Left hindlimb (tissue), 1 donor: ENCODE measurements at places on chromosomes 5 and 9.

GRCh38 chr5:166285361-166285760, 2006.1 kb upstream of the WWC1 start:
- DNase-seq: no peak

- no peak for DNase-seq
Measured at GRCh38 chr9:37471942-37472684, 6.9 kb upstream of the ZBTB5 start.

DNA sequence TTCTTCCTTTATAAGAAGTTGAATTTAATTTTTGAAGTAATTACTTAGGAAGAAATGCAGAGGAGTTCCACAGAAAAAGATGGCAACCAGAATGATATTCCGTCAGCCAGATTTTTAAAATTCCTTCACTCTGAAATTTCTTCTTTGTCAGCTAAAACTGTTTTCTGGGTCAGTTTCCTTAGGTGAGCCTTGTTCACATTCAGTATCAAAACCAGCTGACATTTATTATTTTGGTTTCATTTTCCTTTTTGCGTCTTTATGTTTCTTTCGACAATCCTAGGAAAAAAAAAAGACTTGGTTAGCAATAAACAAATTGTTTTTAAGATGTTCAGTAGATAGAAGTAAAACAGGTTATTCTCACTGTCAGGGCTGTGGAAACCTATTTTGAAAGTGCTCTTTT, 4.1 kb upstream of the IARS1 start:
- DNase-seq: no peak

GRCh38 chr9:131010482-131011273, 1.7 kb downstream of the LAMC3 start:
- peak; percentile 19 for DNase-seq

- DNase-seq: no peak
Measured at GRCh38 chr9:95447660-95448420, 68.9 kb downstream of the PTCH1 start.

DNA sequence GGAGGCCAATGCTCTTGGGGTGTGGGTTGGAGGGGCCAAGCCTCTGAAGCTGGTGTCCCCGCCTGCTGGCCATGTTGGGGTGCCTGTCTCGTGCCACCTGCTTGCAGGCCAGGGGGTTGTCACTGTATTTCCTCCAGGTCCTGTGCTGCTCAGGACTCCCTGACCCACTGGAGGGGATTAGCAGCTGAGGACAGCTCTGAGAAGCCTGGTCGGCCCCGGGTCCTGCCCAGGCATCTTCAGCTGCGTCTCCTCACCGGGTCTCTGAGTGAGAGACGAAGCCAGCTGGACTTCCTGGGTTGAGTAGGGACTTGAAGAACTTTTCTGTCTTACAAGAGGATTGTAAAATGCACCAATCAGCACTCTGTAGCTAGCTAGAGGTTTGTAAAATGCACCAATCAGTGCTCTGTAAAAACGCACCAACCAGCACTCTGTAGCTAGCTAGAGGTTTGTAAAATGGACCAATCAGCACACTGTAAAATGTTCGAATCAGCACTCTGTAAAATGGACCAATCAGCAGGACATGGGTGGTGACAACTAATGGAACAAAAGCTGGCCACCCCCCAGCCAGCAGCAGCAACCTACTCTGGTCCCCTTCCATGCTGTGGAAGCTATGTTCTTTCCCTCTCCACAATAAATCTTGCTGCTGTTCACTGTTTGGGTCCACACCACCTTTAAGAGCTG, 20.6 kb upstream of the SLC9A3 start:
- DNase-seq: no peak

DNA sequence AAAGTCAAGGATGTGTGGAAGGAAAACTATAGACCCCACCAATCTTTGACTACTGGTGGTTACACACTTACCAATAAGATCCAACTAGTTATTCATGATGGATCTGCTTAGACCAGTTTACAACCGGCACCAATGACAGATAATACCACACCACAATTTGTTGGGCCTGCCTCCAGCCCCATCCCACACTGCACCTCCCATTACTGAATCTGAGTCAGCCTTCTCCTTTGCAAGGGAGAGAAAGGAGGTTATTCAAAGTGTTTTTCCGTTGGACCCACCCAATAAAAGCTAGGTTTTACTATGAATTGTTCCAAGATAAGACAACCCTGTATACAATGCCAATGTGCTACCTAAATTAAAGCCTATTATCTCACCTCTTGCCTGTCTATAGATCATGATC, 453.5 kb downstream of the MTRR start:
- DNase-seq: no peak

GRCh38 chr5:118578093-118578492, 410.3 kb downstream of the DTWD2 start:
- no peak for DNase-seq

DNA sequence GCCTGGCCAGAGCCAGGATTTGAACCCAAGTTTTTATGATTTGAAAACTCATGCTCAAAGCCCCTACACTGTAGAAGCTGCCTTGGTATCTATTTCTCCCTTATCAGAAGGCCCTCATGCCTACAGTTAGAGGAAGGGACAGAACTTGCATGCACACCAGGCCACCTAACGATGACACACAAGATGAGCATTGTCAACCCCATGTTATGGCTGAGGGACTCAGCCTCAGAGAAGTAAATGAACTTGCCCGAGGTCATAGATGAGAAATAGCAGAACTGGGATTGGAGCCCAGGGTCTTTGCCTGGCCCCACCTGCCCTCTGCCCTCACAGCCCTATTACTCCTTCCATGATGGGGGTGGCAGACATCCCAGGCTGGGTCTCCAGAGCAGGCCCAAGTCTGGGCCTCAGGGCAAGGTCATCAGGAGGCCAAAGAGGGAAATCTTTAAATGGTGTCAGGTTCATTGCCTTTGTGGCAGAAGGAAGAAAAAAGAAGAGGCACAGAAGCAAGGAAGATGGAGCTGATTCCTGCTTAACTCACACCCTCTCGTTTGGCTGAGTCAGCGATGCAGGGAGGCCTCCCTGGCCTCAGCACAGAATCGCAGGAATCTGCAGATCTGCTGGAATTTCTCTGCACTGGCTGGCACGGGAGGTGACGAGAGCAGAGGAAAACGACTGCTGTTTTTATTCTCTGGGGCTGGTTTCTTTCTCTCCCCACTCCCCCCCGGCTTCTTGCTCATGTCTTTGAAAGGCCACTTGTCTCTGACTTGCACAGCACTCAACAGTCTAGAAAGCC, 20.6 kb upstream of the CRB2 start:
- DNase-seq: peak; percentile 80

DNA sequence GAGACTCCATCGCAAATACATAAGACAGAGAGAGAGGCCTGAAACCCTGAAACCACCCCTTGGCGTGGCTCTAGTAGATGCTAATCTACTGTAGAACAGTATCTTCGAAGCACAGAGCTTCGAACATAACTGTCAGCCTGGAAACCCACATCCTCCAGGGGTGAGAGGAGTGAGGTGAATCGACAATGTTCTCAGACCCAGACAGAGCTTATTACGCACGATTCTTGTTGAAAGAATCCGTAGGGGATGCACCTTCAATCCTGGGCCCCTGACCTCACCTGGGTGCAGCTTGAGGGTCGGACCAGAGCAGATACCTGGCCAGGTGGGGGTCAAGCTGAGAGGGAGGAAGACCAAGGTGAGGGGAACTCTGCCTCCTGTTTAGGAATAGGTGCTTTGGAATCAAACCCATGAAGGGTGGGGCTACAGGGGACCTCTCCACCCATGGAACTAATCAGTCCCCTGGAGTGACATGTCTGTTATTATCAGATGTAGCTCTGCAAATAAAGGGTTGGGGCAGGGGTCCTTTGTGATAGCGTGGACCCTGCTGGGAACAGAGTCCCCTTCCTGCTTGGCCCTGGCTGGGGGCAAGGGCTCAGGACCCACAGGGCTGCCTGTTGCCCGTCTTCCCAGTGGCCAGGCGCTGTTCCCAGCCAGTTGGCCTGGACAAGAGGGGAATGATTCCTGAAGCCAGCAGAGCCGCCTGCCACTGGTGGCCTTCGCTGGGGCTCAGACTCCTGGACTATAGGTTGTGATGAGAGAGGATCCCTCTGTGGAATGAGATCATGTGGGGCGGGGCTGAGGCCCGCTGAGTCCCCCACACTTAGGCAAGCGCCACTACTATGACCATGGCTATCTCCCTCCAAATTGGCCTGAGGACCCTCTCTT, 41.2 kb downstream of the DBH start:
- no peak for DNase-seq

DNA sequence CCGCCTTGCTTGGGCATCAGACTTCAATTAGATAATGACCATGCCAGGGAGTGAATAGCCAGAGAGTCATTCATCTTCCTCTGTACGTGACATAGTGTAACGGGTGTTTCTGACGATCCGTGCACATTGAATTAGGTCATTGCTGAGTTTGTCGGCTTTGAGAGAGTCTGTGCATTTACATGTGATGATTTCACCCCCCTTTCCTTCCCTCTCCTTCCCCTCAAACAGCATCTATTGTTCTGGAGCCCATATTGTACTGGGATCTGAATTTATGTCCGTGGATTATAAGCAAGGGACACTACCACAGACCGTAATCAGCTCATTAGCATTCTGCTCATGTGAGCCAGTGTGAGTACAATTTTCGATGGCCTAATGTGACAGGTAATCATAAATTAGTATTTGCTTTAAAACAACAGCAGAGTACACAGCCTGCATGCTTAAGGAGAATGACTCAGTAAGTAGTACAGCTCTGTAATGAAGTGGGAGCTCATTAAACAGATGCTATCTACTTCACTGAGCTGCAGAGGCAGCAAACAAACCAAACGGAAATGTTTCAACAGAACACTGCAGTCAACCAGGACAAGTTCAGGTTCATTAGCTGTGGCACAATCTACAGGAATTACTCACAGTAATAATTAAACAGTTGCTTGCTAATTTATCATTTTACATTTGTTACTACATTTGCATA, 302.1 kb downstream of the CSNK1G3 start:
- no peak for DNase-seq

- DNase-seq: no peak
Measured at GRCh38 chr9:1708219-1708618, 306.9 kb upstream of the SMARCA2 start.

GRCh38 chr5:175867587-175868347, 3.6 kb upstream of the CPLX2 start:
- DNase-seq: no peak

- peak; percentile 17 for DNase-seq
Measured at GRCh38 chr5:176890455-176891330, 8.5 kb downstream of the HK3 start.

GRCh38 chr5:126855266-126855665, 78.3 kb downstream of the LMNB1 start:
- no peak for DNase-seq

- DNase-seq: no peak
Measured at GRCh38 chr5:126358525-126358924, 64.7 kb upstream of the GRAMD2B start.

GRCh38 chr5:109161914-109162683, 247.7 kb downstream of the PJA2 start:
- DNase-seq: no peak

DNA sequence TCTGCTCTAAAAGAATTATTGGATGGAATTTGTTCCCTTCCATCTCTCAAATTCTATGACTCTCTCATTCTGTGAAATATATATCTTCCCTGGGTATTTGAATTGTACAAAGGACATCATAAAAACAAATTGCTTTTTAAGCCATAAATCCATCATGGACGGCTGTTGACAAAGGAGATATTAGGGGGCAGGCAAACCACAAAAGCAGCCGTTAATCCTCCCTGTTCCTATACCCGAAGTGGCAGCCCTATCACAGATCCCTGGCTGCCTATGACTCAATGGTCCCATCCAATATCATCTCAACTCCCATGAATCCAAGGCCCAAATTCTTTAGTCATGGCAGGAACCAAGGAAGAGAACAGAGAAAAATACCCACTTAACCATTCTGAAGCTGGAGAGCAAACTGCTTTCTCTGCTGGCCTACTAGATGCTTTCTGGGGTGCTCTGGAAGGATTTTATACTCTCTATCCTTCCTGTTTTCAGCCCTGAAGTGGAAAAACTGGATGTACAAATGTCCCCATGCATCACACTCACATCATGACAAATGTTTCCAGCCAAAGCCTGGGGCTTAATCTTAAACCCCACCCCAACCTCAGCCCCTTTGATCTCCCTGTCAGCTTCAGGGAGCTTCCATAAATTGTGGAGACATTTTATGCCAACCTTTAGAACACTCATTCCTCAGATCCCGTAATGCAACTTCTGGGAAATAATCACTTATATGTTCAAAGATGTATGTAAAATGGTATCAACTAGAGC, 59.5 kb downstream of the FAM114A2 start:
- DNase-seq: no peak

DNA sequence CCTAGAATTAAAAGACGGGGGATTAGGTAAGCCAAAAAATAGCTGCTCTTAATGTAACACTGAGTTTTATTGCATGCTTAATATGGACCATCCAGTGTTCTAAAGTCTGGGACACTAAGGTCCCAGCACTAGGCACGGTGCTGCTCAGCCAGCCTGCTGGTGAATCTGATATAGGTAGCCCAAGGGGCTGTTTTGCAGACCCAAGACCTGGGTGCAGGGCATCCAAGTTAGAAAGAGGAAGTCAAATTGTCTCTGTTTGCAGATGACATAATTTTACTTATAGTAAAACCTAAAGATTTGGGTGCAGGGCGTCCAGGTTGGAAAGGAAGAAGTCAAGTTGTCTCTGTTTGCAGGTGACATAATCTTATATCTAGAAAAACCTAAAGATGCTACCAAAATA, 17.8 kb downstream of the IFNA5 start:
- no peak for DNase-seq

GRCh38 chr5:180555168-180555921, 36.0 kb downstream of the SCGB3A1 start:
- DNase-seq: no peak

DNA sequence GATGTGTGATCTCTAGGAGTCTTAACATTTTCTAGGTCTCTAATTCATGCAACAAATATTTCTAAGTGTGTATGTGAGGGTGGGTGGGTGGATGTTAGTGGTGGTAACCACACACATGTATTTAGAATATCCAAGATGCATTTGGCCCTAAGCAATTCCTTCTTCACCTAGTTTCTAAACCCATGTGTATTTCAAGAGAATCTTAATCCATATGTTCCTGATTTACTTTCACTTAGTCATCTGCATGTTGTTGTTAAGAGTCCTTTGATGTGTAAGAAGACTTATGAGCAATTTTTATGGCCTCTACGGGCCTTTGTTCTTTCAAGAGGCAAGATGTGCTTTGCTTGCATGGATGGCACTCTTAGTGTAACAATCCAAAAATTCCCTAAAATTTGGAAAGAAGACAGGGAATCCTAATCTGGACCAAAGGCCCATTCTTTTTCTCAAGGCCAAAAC, 282.6 kb downstream of the SPATA31D1 start:
- DNase-seq: no peak

- DNase-seq: peak; percentile 52
Measured at GRCh38 chr5:159805021-159805420, 111.3 kb upstream of the ADRA1B start.
